Cardiac muscle cell (in vitro differentiated cells and primary cell): ENCODE measurements at places on chromosomes 12 and 14. TPM values are rescaled to one million over a fixed set of nuclear protein-coding genes. Genes with fewer than 3 reads are reported as not detected.

The LRRC10 gene
- 33.5 and 44.0 TPM in 2 replicates for total RNA-seq

The PHLDA1 gene
- 8.1 and 9.3 TPM in 2 replicates for total RNA-seq

The APAF1 gene
- 13.6 and 13.8 TPM in 2 replicates for total RNA-seq

The PLEKHD1 gene
- total RNA-seq: 0.12 and 0.21 TPM in 2 replicates

The CFAP54 gene
- 0.78 and 0.86 TPM in 2 replicates for total RNA-seq

The AP4S1 gene
- 5.9 and 8.2 TPM in 2 replicates for total RNA-seq

- H3K27ac ChIP-seq: peak overlapping the region; percentile 49
- no peaks in the 10 kb centered on the region for H3K27me3 ChIP-seq
- no peaks in the 10 kb centered on the region for H3K36me3 ChIP-seq
- DNase-seq: peak; percentile 18
- peaks cover 8% of the 10 kb centered on the region for H3K4me1 ChIP-seq
Observed at GRCh38 chr12:2876431-2877046, 435 bp downstream of the FOXM1 start.

DNA sequence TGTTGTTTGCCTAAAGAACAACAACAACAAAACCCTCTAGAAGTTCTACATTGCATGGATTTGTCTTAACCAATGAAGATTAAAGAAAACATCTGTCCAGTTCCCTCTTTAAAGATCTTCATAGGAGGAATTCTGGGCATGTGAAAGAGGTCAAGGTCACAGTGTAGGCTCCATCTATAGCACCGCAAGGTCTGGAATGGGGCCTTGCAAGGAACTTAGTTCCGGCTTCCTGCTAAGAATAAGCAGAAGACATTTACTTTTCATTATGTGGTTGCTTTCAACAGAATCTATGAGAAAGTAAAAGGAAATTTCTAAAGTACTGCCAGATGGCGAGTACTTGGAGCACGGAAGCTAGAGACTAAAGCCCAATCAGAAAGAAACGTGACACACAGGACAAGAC is 57.2 kb upstream of the GNPNAT1 start:
- H3K36me3 ChIP-seq: no peaks in the 10 kb centered on the region
- H3K4me3 ChIP-seq: no peak overlapping the region
- H3K27me3 ChIP-seq: no peaks in the 10 kb centered on the region
- no peak overlapping the region for H3K27ac ChIP-seq
- no peak for DNase-seq

DNA sequence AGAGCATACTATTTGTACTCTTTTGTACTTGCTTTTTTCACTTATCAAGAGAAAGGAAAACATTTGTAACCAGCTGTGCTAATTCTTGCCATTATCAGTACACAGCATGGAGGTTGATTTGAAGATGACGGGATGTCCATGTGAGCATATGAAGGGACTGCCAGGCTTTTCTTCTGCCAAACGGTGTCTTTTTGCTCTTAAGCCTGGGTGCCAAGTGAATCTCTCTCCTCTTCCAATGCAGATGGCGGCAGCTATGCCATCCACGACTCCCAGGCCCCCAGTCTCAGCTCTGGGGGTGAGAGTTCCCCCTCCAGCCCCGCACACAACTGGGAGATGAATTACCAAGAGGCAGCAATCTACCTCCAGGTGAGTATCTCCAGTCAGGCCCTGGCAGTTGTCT is 38.9 kb downstream of the TPCN1 start:
- no peaks in the 10 kb centered on the region for H3K4me1 ChIP-seq
- H3K27me3 ChIP-seq: no peaks in the 10 kb centered on the region
- H3K36me3 ChIP-seq: no peaks in the 10 kb centered on the region
- H3K4me3 ChIP-seq: no peak overlapping the region

DNA sequence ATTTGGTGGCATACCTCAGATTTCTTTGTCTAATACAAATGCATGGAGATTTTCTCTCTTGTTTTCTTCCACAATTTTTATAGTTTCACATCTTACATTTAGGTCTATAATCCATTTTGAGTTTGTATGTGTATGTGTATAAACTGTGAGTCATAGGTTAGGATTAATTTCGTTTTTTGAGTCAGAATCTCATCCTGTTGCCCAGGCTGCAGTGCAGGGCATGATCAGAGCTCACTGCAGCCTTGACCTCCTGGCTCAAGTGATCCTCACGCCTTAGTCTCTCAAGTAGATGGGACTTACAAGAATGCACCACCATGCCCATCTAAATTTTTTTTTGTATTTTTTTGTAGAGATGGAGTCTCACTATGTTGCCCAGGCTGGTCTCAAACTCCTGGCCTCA is 71.6 kb downstream of the OTOGL start:
- no peaks in the 10 kb centered on the region for H3K4me1 ChIP-seq
- no peak overlapping the region for H3K27ac ChIP-seq
- H3K27me3 ChIP-seq: no peaks in the 10 kb centered on the region
- no peaks in the 10 kb centered on the region for H3K36me3 ChIP-seq

DNA sequence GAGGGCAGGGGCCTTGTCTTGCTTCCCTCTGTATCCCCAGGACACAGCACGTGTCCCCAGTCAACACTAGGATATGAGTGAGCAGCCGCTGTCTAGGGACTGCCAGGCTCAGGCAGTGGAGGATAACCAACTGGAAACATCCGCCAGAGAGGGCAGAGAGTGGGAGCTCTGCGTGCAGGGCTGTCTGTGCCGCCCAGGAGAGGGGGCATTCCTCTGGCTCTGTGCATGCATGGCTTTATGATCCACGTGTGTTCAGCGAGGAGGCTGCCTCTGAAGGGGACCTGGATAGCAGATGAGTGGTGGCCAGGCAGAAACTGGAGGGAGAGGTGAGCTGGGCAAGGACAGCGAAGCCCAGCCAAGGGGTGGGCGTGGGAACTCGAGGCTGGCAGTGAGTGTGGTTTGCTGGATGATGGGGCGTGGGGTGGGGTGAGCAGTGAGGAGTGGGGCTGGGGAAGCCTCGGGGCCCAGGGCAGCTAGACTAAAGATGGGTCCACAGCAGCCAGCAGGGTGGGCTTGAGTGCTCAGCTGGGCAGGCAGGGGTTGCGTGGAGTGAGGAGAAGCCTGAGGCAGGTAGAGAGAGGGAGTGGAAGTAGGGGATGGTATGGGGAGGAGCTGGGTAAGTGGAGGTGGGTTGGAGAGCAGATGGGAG is 72.9 kb downstream of the PRIMA1 start:
- no peak overlapping the region for H3K27ac ChIP-seq
- no peak for DNase-seq
- no peaks in the 10 kb centered on the region for H3K36me3 ChIP-seq
- no peak overlapping the region for H3K4me3 ChIP-seq
- no peaks in the 10 kb centered on the region for H3K4me1 ChIP-seq

DNA sequence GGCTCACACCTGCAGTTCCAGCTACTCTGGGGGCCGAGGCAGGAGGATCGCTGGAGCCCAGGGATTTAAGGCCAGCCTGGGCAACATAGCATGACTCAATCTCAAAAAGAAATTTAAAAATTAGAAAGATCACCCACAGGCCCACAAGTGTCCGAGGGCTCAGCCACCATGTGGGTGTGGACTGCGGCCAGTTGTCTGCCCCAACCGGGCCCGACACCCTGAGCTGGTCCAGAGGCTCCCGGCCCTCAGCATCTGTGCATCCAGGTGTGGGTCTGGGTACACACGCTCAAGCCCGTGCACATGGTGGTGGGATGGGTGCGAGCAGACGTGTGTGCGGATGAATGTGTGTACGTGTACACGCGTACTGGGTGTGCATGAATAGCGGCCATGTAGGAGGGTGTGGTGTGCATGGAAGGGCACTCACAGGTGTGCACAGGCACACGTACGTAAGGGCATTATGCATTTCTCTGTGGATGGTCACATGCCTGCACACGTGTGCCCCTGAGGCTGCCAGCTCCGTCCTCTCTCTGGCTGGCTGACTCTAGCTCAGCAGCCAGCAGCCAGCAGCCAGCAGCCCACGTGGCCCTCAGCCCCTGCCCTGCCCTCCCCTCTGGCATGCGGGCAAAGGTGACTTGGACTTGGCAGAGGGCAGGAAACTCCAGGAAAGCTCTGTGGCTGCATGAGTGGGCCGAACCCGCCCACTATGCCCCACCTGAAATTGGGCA is 23.3 kb upstream of the NUDT14 start:
- H3K4me1 ChIP-seq: peaks cover 3% of the 10 kb centered on the region
- no peak for DNase-seq
- H3K36me3 ChIP-seq: no peaks in the 10 kb centered on the region
- no peak overlapping the region for H3K27ac ChIP-seq
- no peak overlapping the region for H3K4me3 ChIP-seq

DNA sequence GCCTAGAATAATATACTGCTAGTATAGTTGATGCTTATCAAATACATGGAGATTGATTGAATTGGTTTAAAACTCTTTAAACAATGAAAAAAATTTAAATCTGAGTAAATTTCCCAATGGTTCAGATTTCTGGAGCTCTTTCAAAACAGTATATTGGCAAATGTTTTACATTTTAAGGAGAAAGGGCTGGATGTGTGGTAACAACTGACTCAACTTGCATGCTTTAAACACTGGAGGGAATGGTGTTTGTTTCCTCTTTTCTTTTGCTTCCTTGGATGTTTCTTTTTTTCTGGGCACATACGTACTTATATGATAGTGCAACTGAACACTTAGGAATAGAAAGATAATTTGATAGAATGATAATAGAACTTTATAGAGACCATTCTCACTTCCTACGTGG is 73.8 kb upstream of the RFX4 start:
- H3K27me3 ChIP-seq: no peaks in the 10 kb centered on the region
- H3K4me3 ChIP-seq: no peak overlapping the region
- H3K27ac ChIP-seq: no peak overlapping the region
- DNase-seq: peak; percentile 9
- H3K36me3 ChIP-seq: peaks cover 7% of the 10 kb centered on the region

GRCh38 chr12:26845984-26846383 is 13.0 kb upstream of the ITPR2 start:
- DNase-seq: peak; percentile 98
- H3K4me1 ChIP-seq: peaks cover 20% of the 10 kb centered on the region
- no peaks in the 10 kb centered on the region for H3K27me3 ChIP-seq
- H3K4me3 ChIP-seq: no peak overlapping the region

DNA sequence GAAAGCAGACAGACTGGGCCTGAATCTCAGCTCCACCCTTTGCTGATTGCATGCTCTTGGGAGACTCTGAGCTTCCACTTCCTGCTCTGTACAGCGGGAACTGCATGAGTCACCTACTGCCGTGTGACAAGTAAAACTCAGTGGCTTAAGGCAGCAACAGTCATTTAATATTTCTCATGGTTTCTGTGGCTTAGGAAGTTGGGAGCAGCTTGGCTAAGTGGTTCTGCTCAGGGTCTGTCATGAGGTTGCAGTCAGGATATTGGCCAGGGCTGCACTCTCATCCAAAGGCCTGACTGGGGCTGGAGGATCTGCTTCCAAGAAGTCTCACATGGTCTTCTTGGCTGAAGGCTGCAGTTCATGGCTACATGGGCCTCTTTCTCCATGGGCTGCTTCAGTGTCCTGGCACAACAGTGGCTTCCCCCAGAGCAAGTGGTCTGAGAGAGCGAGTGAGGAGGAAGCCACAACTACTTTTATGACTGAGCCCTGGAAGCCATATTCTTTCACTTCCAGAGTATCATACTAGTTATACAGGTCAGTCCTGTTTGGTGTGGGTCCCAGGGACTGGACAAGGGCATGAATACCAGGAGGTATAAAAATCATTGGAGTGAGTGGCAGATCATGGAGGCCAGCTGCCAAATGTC is 49.7 kb downstream of the FAM222A start:
- no peak for DNase-seq
- H3K4me1 ChIP-seq: peaks cover 20% of the 10 kb centered on the region
- no peak overlapping the region for H3K4me3 ChIP-seq
- no peaks in the 10 kb centered on the region for H3K36me3 ChIP-seq

DNA sequence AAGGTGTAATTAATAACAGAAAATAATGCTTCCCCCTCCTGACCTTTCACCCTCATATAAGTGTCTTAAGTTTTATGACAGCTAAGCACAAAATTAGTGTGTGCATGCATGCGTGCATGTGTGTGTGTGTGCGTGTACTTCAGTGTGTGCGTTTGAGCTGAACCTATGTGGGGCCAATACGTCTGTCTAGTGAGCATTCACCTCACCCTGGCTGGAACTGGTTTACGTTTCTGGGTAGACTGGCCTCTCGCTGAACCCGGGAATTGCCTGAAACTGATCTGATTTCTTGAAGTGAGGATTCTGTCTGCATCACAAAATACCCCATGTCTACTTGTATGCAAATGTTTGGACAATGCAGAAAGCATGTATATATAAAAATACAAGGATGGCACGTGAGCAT is 68.2 kb upstream of the TBX3 start:
- H3K27ac ChIP-seq: peak overlapping the region; percentile 6
- H3K4me3 ChIP-seq: no peak overlapping the region
- H3K36me3 ChIP-seq: no peaks in the 10 kb centered on the region

GRCh38 chr14:27056586-27056985 is 458.8 kb upstream of the NOVA1 start:
- H3K4me1 ChIP-seq: no peaks in the 10 kb centered on the region
- DNase-seq: no peak
- H3K27ac ChIP-seq: no peak overlapping the region
- H3K27me3 ChIP-seq: no peaks in the 10 kb centered on the region
- no peaks in the 10 kb centered on the region for H3K36me3 ChIP-seq

DNA sequence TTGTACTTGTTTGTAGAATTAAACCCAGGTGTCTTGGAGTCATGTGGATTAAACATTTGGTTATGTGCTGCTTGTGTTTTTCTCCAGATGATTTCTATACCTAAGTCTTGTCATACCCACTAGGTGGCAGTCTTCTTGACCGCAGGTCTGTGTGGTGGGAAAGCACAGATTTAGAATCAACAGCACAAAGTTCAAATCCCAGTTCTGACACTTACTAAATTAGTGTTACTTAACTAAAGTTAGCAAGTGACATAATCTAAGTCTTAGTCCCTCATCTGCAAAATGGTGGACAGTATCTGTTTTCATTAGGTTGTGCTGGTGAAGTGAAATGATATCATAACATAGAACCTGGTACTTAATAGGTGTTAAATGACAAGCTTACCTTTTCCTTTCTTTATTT is 151.0 kb upstream of the ARHGAP5 start:
- no peak overlapping the region for H3K4me3 ChIP-seq
- H3K36me3 ChIP-seq: no peaks in the 10 kb centered on the region
- no peaks in the 10 kb centered on the region for H3K27me3 ChIP-seq
- no peak overlapping the region for H3K27ac ChIP-seq

GRCh38 chr12:92146497-92147224 is 1.0 kb upstream of the BTG1 start:
- H3K27me3 ChIP-seq: no peaks in the 10 kb centered on the region
- H3K36me3 ChIP-seq: peaks cover 17% of the 10 kb centered on the region
- H3K4me3 ChIP-seq: peak overlapping the region; percentile 86
